ENCODE measurements at places on chromosomes 2 and 18. TPM values are rescaled to one million over a fixed set of nuclear protein-coding genes. Genes with fewer than 3 reads are reported as not detected.

EVX2 gene
- not detected for total RNA-seq

GRCh38 chr18:78986018-78986481 lies 6.4 kb downstream of the SALL3 start:
- DNase-seq = peak; percentile 20

IL1R1 gene
- total RNA-seq = 7.1 TPM

PLGLB2 gene
- total RNA-seq = not detected

GRCh38 chr2:98861601-98862000 lies 74.4 kb downstream of the CRACDL start:
- no peak for DNase-seq

ANKRD30B gene
- total RNA-seq = not detected

- DNase-seq = no peak
Observed at GRCh38 chr2:97701186-97701585, 12.2 kb upstream of the ZAP70 start.

DNA sequence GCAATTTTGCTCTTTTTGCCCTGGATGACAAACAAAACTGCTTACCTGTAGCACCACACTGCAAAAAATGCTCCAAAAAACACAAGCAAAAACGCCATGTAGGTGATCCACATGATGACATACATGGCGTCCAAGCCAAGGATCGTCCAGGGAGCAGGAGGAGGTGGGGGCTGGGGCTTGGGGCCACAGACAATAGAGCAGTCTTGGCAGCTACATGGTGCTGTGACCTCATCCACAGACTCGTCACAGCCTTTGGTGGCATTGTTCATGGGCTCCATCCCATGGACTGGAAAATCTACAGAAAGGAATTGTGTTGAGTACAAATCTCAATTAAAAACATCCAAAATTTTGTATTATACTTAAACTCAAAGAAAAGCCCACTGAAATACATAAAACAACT lies 26.1 kb downstream of the NPC1 start:
- DNase-seq = no peak

GRCh38 chr2:182132605-182133004 lies 147.0 kb downstream of the PPP1R1C start:
- no peak for DNase-seq

HOXD4 gene
- 1.4 TPM for total RNA-seq

DNA sequence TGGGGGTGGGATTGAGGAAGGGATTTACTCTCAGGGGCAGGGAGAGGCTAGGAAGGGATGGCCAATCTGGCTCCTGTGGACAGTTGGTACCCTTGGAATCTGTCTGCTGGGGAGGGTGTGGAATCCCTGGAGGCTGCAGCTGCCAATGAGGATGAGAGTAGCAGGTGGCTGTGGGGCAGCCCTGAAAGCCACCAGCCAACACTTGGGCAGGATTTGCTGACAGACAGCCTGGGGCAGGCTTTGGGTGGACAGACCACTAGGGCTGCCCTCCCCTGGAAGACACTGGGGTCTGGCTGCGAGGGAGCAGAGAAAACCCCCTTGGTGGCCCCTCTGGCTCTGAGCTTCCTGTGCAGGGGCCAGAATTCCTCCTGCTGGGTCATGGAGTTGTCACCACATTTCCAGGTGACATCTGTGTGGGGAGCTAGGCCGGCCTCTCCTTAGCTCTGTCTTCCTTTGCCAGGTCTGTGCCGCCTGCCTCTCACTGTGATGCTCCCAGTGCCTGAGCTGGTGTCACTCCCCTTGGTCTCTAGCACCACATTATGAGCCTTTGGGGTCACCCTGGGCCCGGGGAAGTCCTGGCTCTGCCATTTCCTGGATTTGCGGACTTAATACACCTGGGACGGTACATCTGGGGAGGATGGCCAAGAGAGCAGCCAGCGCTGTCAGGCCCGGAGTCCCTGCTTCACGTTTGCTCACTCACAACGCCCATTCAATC lies 13.4 kb upstream of the ARHGEF4 start:
- DNase-seq = no peak

GRCh38 chr2:7619203-7619970 lies 702.2 kb downstream of the RNF144A start:
- no peak for DNase-seq

GRCh38 chr2:5691221-5691984 lies 781 bp upstream of the SOX11 start:
- DNase-seq = no peak

- no peak for DNase-seq
Observed at GRCh38 chr2:164014791-164015190, 279.0 kb upstream of the FIGN start.

SERPINB12 gene
- not detected for total RNA-seq
